ENCODE measurements at places on chromosomes 1 and 21.

DNA sequence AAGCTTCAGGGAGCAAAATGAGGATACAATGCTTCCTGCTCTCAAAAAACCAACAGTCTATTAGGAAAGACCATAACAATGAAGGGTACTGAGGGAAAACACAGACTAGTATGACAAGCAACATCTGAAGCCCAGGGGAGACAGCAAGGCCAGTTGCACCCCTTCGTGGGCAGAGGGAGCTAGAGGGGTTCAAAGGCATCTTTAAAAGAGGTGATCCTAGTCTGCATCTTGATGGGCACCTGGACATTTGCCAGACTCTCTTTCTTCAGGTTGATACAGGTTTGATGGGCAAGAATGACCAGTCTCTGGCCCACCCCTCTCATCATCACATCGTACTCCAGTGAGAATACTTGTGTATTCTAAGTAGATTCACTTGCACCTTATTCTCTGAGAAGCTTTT is 177.7 kb downstream of the VAV3 start:
- no peak for DNase-seq

- no peak for DNase-seq
These were observed 204.2 kb downstream of the KCNT2 start for GRCh38 chr1:196403803-196404690.

GRCh38 chr1:196462086-196462485 is 146.2 kb downstream of the KCNT2 start:
- no peak for DNase-seq

- DNase-seq = no peak
These were observed 4.8 kb downstream of the AIRE start for GRCh38 chr21:44290327-44291077.

DNA sequence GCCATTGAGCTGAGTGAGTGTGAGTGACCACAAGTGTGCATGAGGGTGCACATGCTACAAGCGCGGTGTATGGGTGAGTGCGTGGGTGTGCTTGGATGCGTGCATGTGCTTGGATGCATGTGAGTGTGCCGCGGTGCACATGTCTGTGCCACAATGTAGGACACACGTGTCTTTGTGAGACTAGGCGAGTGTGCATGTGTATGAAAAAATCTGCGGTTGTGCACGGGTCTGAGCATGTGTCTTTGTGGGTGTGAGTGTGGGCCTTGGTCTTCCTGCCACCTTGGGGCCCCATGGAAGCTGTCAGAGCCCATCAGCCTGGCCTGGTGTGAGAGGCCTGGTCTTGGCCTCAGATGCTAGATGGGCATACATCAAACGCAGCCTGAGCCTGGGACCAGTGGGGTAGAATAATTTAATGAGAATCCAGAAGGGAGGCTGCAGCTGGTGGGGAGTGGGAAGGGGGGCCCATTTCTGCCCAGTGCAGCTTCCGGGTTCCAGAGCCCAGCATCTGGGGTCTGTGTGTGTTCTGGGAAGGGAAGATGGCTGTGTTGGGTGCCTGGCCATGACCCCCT is 103.9 kb upstream of the SLC2A1 start:
- DNase-seq = no peak

- no peak for DNase-seq
These were observed 80.0 kb downstream of the DESI2 start for GRCh38 chr1:244732851-244733450.

- DNase-seq = no peak
These were observed 78.5 kb downstream of the PLXNA2 start for GRCh38 chr1:208165659-208166058.

- DNase-seq = no peak
These were observed 158.7 kb downstream of the NCAM2 start for GRCh38 chr21:21156957-21157356.

Measured in CMK (cell line).